Ovary (tissue), 10 donors: ENCODE measurements at places on chromosomes 11 and 22. TPM values are rescaled to one million over a fixed set of nuclear protein-coding genes. Genes with fewer than 3 reads are reported as not detected.

GRCh38 chr11:10605941-10606381, 37.5 kb upstream of the LYVE1 start:
- DNase-seq, result peak; percentile 79

DNA sequence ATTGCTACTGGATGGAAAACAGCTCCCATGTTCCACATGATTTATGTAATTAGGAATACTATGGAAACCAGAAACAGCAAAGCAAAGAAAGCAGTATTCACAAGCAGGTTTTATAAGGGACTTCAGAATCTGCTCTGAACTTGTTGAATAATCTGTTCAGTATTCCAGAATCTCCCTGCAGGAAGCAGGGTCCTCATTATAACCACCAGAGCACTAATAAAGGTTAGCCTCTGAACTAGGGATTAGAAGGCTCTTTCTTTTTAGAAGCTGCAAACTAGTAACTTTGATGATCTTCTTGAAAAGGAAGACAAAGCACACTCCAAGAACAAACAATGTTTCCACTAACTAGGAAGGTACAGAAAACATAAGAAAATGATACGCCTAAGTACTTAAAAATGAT, 125.8 kb downstream of the DCDC1 start:
- DNase-seq, result no peak

- DNase-seq, result peak; percentile 77
These were observed 1.8 kb upstream of the PACS1 start for GRCh38 chr11:66068154-66068821.

The TIMP3 gene
- total RNA-seq, result 48.5 TPM

DNA sequence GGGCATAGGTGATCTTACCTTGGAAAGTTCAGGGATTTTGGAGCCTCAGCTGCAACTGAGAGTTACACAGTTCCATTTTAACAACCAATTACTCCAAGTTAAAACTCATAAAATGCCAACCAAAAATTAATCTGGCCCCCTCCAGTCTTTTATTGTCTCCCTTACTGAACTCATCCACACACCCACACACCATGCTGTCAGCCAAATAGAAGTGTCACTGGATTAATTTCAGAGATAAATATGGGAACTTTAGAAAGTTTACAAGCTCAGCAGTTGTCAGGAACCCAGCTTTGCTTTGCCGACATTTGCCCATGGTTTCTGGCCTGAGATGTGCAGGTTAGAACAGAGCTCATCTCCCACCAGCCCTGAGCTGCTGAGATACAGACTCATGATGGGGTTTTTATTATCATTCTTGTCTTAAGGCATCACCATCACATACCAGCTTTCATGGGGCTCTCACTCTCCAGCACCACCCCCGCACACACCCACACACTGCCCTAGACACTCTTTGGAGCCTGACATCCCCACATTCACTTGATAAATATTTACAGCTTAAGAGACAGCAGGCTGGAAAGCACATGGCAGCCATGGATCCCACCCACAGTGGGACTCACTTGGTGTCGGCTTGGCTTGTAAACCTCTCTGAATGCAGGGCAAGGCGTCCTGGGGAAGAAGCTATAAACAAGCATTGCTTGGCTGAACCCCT, 23.7 kb upstream of the CTR9 start:
- DNase-seq, result no peak

GRCh38 chr11:23644443-23644842, 784.2 kb upstream of the CCDC179 start:
- no peak for DNase-seq

DNA sequence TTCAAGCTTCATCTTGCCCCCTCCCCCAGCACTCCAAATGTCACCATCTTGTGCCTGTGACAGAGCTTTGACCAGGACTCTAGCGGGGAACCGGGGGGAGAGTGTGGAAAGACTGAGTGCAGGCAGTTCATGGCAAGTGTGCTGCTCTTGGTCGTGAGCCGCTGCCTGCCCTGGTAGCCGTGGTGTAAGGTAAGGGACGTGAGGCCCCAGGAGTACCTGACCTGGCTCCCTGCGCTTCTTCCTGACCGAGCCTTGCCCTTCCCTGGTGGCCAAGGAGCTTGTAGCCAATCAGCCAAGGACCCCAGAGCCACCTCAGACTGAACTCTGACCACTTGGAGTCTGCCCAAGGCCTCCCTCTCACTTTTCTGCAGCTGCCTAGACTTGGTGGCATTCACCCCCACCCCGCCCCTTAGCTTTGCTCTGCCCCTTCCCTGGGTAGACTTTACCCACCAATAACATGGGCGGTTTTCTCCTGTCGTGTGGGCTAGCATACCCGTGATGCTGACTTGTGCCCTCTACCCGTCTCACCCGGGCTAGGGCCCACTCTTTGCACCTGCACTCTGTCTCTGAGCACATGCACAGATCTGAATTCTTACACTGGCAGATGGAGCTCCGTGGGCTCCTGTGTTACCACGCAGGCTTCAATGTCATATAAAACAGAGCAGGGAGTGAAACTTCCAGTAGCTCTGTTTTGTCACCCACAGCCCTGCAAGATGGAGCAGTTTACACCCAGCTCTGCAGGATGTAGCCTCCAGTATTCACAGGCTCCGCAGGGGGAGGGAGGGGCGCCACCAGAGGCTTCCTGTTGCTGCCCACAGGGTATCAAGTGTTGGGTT, 1.5 kb downstream of the DGKZ start:
- no peak for DNase-seq

The MUC2 gene
- 0.02 TPM for total RNA-seq

GRCh38 chr11:103581760-103582159, 454.7 kb upstream of the DDI1 start:
- no peak for DNase-seq

DNA sequence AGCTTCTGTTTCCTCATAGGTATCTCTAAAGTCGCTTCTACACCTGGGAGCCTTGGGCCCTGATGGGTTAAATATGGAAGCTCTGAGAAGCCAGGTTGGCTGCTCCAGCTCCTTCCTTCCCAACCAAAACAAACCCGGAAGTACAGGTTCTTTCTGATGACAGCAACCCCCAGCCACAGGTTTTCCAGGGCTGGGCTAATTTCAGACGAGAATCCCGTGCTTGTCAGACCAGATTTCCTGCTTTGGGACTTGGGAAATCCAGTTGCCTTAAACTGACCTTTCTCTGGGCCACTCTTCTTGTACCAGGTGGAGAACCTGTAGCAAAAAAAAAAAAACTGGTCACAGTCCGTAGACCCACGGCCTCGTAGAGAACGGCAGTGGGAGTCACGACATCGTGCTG, 51.9 kb downstream of the RBX1 start:
- no peak for DNase-seq

DNA sequence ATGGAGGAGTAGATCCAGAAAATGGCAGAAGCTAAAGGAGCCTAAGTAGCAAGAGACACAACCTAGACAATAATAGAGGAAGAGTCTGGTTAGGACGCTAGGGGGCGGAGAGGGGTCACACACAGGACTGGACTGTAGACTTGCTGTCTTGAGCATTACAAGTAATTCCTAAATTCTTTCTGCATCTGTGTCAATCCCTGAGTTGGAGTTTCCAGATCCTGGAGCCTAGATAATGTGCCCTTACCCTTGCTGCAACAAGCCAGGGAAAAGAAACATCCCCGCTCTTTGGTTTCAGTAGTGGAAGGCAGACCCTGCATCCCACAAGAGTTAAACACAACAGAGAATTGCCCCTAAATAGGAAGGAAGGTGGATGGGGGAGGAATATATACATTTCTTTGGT, 14.9 kb upstream of the CCDC73 start:
- DNase-seq, result peak; percentile 57

GRCh38 chr22:27845644-27846043, 44.1 kb upstream of the MN1 start:
- DNase-seq, result no peak

The MYO7A gene
- 10.6 TPM for total RNA-seq

DNA sequence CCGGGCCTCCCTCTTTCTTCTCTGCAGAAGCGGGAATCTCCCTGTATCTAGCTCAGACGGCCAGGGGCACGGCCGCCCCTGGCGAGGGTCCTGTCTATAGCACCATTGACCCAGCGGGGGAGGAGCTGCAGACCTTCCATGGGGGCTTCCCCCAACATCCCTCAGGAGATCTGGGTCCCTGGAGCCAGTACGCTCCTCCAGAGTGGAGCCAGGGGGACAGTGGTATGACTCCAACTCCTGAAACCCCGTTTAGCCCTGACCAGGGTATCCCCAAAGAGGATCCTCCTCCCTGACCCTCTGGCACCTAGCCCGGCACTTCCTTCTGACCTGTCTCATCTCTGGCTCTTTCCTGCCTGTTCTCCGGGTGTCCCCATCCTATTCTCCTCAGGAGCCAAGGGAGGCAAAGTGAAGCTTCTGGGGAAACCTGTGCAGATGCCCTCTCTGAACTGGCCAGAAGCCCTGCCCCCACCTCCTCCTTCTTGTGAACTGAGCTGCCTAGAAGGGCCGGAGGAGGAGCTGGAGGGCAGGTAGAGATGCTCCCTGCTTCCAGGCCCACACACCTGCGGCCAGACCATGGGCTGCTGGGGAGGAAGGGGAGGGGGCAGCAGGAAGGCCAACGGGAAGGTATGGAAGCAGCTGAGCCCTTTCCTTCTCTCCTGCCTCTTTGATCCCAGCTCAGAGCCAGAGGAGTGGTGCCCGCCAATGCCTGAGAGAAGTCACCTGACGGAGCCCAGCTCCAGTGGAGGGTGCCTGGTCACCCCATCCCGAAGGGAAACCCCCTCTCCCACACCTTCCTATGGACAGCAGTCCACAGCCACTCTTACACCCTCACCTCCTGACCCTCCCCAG, 12.9 kb downstream of the ROBO3 start:
- DNase-seq, result peak; percentile 31

DNA sequence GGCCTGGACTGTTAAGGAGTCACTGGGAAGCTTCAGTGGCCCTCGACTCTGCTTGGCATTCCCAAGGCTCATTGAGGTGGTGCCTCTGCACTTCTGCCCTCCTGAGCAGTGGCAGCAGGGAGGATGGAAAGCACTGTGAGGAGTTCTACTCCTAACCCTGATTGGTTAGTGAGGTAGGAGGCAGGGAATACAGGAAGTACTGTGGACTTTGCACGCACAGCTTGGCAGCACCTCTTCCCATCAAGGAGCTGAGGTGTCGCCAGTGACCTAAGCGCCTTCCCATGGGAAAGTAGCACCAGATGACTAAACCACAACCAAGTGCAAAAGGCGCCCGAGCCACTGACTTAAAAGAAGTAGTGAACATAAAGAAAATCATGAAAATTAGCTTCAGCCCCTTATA, 152.5 kb upstream of the CADM1 start:
- DNase-seq, result no peak

- no peak for DNase-seq
These were observed 3.2 kb downstream of the CREB3L1 start for GRCh38 chr11:46280706-46281105.

GRCh38 chr11:19785265-19785664, 72.6 kb downstream of the NAV2 start:
- DNase-seq, result no peak
